AG10803 (cell line): ENCODE measurements at places on chromosomes 11 and 22.
A peak's percentile ranks its signal among the peaks of the same experiment; 100 is the strongest.

GRCh38 chr22:47452184-47452583, 689.7 kb downstream of the TBC1D22A start:
- DNase-seq, result no peak

DNA sequence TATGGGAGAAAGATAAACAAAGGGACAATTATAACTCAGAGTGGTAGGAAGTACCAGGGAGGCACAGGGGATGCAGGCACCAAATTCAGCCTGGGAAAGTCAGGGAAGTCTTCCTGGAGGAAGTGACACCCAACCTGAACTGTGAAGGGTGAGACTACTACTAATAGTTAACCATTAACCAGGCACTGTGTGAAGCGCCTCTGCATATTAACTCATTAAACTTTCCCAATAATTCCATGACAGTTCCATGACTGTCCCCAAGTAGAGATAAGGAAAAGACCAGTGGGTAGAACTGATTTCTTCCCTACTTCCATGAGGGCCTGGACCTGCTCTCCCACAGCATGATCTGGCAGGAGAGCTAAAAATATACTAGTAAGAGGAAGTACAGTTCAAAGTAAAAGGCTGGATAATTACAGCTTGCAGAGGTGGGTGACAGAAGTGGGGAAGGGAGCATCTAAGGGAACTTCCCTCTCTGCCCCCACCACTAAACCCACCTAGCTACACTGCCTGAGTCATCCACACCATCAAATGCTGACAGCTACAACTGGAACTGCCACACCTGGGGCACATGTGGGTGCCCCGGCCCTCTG, 4.7 kb upstream of the AP1B1 start:
- DNase-seq, result no peak

DNA sequence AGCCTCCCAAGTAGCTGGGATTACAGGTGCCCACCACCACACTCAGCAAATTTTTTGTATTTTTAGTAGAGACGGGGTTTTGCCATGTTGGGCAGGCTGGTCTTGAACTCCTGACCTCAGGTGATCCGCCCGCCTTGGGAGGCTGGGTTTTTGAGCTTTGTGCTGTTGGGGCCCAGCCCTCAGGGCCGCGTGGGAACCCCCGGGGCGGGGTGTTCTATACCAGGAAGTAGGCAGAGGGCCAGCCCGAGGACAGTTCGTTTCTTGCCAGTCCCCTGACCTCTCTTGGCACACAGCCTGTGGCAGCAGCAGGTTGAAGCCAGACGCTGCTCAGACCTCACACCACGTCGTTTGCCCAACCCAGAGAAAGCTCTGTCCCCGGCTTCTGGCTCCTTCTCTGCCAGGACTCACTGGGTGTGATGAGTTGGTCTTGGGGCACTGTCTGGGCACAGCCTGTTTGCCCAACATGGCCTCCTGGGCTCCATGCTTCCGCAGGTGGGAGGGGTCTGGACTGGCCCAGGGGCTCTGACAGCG, 24.9 kb upstream of the CHKA start:
- no peak for DNase-seq

DNA sequence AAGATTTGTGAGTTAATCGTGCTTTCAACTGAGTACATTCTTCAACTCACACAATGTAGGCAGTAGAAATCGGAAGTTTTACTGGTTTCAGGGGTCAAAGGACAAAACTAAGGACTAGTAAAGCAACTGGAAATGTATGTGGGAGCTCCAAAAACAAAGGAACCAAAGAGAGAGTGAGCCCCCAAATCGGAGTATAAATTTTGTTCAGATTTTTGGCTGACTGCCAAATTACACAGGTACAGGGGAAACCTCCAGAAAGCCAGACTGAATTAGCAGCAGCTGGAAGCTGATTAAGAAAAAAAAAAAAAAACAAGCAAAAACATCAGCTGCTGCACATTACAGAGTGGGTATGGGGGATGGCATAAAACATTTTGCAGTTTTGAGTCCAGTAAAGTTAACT, 75.2 kb upstream of the GNAZ start:
- DNase-seq, result no peak

DNA sequence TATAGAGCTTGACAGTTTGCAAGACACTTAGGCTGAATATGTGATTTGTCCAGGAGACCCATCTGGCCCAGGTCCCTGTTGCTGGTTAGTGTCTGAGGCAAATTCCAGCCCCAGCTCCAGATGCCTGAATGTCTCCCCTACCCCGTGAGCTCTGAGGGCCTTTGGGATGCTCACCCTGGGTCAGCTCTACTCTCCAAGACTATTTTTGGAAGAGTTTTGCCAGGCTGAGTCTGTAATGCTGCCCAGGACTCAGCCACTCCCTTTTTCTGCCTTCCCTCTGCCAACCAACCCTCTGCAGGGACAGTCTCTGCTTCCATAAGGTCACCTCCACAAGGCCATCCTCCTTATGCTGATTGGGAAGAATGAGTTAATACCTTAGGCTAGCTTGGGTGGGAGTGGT, 66.3 kb downstream of the CABIN1 start:
- no peak for DNase-seq

GRCh38 chr11:75073459-75074190, 23.1 kb downstream of the OR2AT4 start:
- DNase-seq, result no peak

DNA sequence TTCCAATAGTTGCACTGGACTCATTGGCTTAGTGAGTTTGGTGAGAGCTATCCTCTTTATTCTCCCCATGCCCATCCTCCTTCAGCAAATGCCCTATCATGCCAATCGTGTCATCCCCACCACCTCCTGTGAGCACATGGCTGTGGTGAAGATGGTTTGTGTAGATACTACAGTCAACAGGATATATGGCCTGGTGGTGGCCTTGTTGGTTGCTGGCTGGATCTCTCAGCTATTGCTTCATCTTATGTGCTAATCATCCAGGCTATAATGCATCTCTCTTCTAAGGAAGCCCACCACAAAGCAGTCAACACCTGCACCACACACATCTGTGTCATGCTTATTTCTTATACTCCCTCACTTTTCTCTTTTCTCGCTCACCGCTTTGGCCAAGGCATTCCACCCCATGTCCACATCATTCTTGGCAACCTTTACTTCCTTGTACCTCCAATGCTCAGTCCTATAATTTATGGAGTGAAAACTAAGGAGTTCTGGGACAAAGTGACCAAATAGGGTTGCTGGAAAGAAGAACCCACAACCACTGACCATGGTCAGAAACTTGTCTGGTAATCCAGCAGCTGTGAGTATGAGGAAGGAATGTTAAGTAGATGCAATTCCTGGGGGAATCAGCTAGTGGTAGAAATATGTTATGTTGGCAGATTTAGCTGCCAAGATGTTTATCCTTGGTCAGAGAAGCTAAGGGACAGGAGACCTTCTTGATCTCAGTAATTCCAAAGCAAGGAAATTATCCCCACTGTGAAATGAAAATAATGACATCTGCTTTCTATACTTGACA, 16.3 kb upstream of the OR56B1 start:
- DNase-seq, result peak; percentile 70

GRCh38 chr22:46349681-46350080, 14.2 kb downstream of the TRMU start:
- DNase-seq, result no peak

DNA sequence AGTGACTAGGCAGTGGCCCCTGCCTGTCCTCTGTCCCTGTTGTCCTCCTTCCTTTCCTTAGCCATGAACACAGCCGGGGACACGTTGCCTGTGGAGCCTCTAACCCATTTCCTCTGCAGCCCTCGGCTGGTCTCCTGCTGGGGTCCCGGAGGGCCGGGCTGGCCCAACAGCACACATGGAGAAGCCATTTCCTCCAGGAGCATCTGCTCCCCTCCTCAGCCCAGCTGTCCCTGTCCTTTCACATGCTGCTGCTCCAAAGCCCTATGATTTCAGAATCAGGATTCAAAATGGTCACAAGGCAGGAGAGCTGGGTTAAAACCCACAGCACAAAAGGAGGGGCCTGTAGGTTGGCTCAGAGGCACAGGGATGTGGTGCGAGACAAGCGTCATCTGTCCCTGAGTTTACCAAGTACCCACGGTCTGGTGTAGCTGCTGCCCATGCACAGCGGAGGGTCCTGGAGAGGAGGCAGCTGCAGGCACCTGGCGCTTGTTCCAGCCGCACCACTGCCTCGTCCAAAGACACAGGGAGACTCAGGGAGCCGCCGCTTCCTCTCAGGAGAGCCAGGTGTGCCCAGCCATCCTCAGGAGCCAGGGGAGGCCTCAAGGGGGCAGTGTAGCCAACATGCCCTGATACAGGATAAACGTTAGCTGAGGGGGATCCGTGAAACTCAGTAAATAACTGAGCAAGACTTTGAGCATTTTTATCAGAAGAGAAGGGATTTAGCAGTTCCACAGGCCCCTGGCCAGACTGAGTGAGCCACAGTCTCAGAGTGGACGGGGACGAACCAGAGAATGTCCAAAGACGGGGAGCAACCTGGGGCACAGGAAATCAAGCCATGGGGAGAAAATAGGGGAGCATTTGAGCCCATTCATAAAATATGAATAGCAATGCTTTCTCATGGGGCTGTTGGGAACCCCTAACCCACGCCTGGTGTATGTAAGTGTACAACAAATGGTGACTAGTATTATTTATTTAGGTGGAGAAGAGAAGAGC, 3.9 kb upstream of the VSIG10L2 start:
- DNase-seq, result peak; percentile 11
